ENCODE measurements at places on chromosomes 13 and 19. TPM values are rescaled to one million over a fixed set of nuclear protein-coding genes. Genes with fewer than 3 reads are reported as not detected.
A peak's percentile ranks its signal among the peaks of the same experiment; 100 is the strongest.

The ZNF582 gene
- total RNA-seq, result not detected

The KIR3DL1 gene
- total RNA-seq, result not detected

The HAUS8 gene
- 23.6 TPM for total RNA-seq

The ATP4A gene
- 0.27 TPM for total RNA-seq

The PRSS57 gene
- total RNA-seq, result not detected

GRCh38 chr19:48170817-48171347, 402 bp downstream of the ZSWIM9 start:
- H3K4me1 ChIP-seq, result peaks cover 15% of the 10 kb centered on the region
- DNase-seq, result no peak
- peak overlapping the region; percentile 98 for H3K27ac ChIP-seq
- H3K27me3 ChIP-seq, result no peaks in the 10 kb centered on the region
- H3K4me3 ChIP-seq, result peak overlapping the region; percentile 95

- H3K4me1 ChIP-seq, result peaks cover 6% of the 10 kb centered on the region
- no peaks in the 10 kb centered on the region for H3K36me3 ChIP-seq
- DNase-seq, result no peak
- no peak overlapping the region for H3K27ac ChIP-seq
- H3K4me3 ChIP-seq, result no peak overlapping the region
Measured at GRCh38 chr13:34360702-34361101, 542.8 kb downstream of the RFC3 start.

GRCh38 chr19:39156326-39157230, 31.0 kb downstream of the PAK4 start:
- H3K27ac ChIP-seq, result peak overlapping the region; percentile 75
- H3K27me3 ChIP-seq, result no peaks in the 10 kb centered on the region
- peaks cover 37% of the 10 kb centered on the region for H3K4me1 ChIP-seq

- DNase-seq, result no peak
- peak overlapping the region; percentile 60 for H3K4me3 ChIP-seq
- H3K27me3 ChIP-seq, result no peaks in the 10 kb centered on the region
- H3K4me1 ChIP-seq, result peaks cover 29% of the 10 kb centered on the region
- H3K36me3 ChIP-seq, result no peaks in the 10 kb centered on the region
- H3K27ac ChIP-seq, result peak overlapping the region; percentile 62
Measured at GRCh38 chr19:50835103-50835784, 1.9 kb upstream of the KLK15 start.

GRCh38 chr13:106490569-106491321, 44.7 kb downstream of the EFNB2 start:
- peaks cover 19% of the 10 kb centered on the region for H3K4me1 ChIP-seq
- no peak overlapping the region for H3K4me3 ChIP-seq
- no peak overlapping the region for H3K27ac ChIP-seq
- H3K27me3 ChIP-seq, result no peaks in the 10 kb centered on the region
- no peak for DNase-seq

DNA sequence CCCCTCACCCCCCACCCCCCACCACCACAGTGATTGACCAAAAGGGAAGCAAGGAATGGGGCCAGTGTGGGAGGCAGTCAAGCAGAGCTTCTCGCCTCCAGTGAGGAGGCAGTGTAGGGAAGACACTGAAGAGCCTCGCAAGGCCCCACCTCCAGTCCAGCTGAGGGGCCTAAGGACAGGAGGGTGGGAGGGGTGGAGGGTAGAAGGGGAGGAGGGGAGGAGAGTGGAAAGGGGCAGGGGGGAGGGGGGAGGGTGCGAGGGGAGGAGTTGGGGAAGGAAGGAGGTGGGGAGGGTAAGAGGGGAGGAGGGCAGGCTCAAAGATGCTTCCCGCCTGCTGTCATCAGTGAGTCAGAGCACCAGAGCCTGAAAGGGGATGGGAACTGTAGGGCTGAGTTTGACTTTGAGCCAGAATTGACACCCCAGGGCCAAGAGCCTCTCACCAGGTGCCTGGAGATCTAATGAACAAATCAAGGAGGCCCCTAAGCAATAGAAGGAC, 786.2 kb downstream of the UQCRFS1 start:
- no peaks in the 10 kb centered on the region for H3K4me1 ChIP-seq
- H3K36me3 ChIP-seq, result no peaks in the 10 kb centered on the region
- H3K27ac ChIP-seq, result no peak overlapping the region
- DNase-seq, result no peak
- H3K27me3 ChIP-seq, result no peaks in the 10 kb centered on the region

- no peaks in the 10 kb centered on the region for H3K4me1 ChIP-seq
- H3K27me3 ChIP-seq, result 0 out of 2 replicates have a peak, but pooled peaks cover 8% of the 10 kb centered on the region
- H3K27ac ChIP-seq, result no peak overlapping the region
Measured at GRCh38 chr13:45861322-45861721, 9.8 kb upstream of the SIAH3 start.

DNA sequence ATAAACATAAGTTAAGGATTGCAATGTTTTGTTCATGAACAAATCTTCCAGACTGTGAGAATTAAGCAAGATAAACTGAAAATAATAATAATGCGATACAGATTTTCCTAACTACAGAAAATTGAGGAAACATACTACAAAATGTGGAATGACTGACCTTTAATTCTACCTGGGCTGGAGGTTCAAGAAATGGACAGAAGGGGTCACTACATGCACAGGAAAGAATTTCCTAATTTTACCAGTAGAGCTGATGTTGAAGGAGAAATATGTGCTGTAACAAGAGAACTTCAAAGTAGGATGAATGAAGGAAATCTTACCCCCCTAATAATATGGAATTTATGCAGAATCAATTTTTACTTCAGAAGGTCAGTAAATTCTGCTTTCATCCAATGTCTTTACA, 62.3 kb downstream of the ZNF627 start:
- H3K27ac ChIP-seq, result no peak overlapping the region
- H3K36me3 ChIP-seq, result no peaks in the 10 kb centered on the region
- no peaks in the 10 kb centered on the region for H3K27me3 ChIP-seq
- H3K4me3 ChIP-seq, result no peak overlapping the region
- no peaks in the 10 kb centered on the region for H3K4me1 ChIP-seq

GRCh38 chr13:93635616-93636032, 409.0 kb downstream of the GPC6 start:
- H3K27me3 ChIP-seq, result no peaks in the 10 kb centered on the region
- H3K4me1 ChIP-seq, result no peaks in the 10 kb centered on the region
- no peak overlapping the region for H3K4me3 ChIP-seq
- no peak for DNase-seq
- no peak overlapping the region for H3K27ac ChIP-seq
- no peaks in the 10 kb centered on the region for H3K36me3 ChIP-seq

- no peaks in the 10 kb centered on the region for H3K4me1 ChIP-seq
- no peak overlapping the region for H3K4me3 ChIP-seq
- no peaks in the 10 kb centered on the region for H3K27me3 ChIP-seq
- no peak for DNase-seq
Measured at GRCh38 chr13:73268306-73268705, 209.5 kb downstream of the KLF5 start.

- no peak for DNase-seq
- H3K36me3 ChIP-seq, result no peaks in the 10 kb centered on the region
- H3K4me3 ChIP-seq, result no peak overlapping the region
- no peaks in the 10 kb centered on the region for H3K27me3 ChIP-seq
Measured at GRCh38 chr13:101382701-101383100, 33.6 kb downstream of the NALCN start.

DNA sequence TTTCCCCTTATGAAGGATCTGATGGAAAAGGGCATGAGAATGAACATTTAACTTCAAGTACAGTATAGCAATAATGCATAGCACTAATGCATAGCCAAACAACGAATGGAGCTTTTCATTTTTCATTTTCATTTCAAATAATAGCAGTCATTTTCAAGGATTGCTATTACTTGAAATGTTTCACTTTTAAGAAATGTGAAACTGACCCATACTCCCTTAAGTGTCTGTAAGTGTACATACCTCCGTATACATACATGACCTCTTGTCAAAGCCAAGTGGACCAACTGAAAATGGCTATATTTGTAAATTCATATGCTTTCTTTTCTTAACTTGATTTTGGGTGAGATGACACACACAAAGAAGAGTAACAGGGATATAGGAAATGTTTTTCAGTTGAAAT, 3.8 kb downstream of the RAP2A start:
- DNase-seq, result no peak
- peaks cover 12% of the 10 kb centered on the region for H3K4me1 ChIP-seq
- no peaks in the 10 kb centered on the region for H3K36me3 ChIP-seq
- H3K4me3 ChIP-seq, result no peak overlapping the region
- H3K27ac ChIP-seq, result no peak overlapping the region

- H3K27me3 ChIP-seq, result no peaks in the 10 kb centered on the region
- no peak within 1 kb of the TSS for H3K27ac ChIP-seq
- DNase-seq, result no peak
- H3K36me3 ChIP-seq, result no peaks in the 10 kb centered on the region
Measured at GRCh38 chr19:17847538-17848366, at the start of gene JAK3. Gene JAK3 (minus strand): TSS chr19:17847982. CDS start chr19:17844417, 3,565 bp downstream.

GRCh38 chr19:51565583-51565982, 5.5 kb upstream of the ZNF175 start:
- no peaks in the 10 kb centered on the region for H3K36me3 ChIP-seq
- peaks cover 36% of the 10 kb centered on the region for H3K27me3 ChIP-seq
- H3K4me3 ChIP-seq, result no peak overlapping the region
- DNase-seq, result no peak
- no peaks in the 10 kb centered on the region for H3K4me1 ChIP-seq

DNA sequence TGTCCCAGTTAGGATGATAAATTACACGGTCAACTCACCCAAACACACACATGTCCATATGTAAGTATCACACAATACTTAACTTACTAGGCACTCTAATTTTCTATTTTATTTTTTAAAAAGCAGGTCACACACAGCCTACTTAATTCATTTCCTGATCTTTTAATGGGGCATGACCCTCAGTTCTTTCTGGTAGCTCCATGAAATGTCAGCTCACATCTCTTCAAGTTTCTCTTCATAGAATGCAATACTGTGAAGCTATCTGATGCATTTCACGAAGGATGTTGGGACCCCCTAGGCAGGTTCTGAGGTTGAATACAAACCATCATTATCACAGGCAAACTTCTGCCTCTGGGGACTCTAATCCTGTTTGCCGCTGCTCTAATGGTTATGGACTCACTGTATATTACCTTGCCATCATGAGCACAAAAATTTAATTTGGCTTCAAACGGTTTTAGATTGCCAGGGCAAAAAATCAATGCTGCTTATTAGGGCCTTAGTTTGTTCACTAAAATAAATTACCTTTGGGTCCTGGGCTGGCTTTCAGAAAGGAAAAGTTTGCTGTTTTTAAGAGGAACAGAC, 16.1 kb upstream of the DHRS12 start:
- H3K4me3 ChIP-seq, result no peak overlapping the region
- no peak for DNase-seq
- no peaks in the 10 kb centered on the region for H3K4me1 ChIP-seq
- H3K27me3 ChIP-seq, result peaks cover 6% of the 10 kb centered on the region
- H3K27ac ChIP-seq, result no peak overlapping the region

- no peaks in the 10 kb centered on the region for H3K27me3 ChIP-seq
- no peaks in the 10 kb centered on the region for H3K4me1 ChIP-seq
Measured at GRCh38 chr13:36006347-36006746, 124.8 kb downstream of the DCLK1 start.

DNA sequence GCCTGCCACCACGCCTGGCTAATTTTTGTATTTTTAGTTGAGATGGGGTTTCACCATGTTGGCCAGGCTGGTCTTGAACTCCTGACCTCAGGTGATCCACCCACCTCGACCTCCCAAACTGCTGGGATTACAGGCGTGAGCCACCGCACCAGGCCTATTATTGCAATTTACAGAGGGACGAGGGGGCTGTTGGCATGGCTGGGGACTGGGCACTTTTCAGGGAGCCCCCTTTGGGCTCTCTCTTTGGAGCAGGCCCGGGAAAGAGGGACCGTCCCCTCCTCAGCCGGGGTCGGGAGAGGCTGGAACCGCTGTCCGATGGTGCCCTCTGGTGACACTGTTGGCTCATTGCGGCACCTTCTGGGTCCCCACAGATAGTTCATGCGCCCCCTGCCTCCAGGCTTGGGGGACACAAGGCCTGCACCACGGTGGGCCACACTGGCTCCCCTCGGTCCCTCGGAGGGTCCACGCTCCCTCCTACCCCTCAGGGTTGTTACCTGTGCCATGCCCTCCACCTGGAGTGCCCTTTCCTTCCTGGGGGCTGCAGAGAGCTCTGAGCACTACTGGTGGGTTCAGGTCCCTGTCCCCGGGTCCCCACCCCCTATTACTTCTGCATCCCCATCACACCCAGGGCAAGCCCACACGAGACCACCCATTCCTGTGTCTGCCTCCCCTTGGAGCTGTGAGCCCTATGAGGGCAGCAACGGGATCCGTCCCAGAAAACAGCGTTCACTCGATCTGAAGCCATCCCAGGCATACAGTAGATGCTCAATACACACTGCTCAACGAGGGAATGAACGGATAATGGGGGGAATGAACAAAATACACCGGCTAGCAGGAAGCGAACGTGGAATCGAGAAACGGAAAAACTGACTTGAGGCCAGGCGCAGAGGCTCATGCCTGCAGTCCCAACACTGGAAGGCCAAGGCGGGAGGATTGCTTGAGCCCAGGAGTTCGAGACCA, 12.5 kb downstream of the FEM1A start:
- H3K4me3 ChIP-seq, result no peak overlapping the region
- DNase-seq, result peak; percentile 41
- no peaks in the 10 kb centered on the region for H3K27me3 ChIP-seq
- H3K36me3 ChIP-seq, result no peaks in the 10 kb centered on the region
- H3K27ac ChIP-seq, result no peak overlapping the region
- no peaks in the 10 kb centered on the region for H3K4me1 ChIP-seq

- H3K4me1 ChIP-seq, result peaks cover 32% of the 10 kb centered on the region
- peak; percentile 65 for DNase-seq
- 0 out of 2 replicates have a peak overlapping the region, but pooled peaks have one; percentile 4 for H3K27ac ChIP-seq
- H3K36me3 ChIP-seq, result no peaks in the 10 kb centered on the region
Measured at GRCh38 chr13:40777166-40777808, 6.3 kb upstream of the MRPS31 start.

DNA sequence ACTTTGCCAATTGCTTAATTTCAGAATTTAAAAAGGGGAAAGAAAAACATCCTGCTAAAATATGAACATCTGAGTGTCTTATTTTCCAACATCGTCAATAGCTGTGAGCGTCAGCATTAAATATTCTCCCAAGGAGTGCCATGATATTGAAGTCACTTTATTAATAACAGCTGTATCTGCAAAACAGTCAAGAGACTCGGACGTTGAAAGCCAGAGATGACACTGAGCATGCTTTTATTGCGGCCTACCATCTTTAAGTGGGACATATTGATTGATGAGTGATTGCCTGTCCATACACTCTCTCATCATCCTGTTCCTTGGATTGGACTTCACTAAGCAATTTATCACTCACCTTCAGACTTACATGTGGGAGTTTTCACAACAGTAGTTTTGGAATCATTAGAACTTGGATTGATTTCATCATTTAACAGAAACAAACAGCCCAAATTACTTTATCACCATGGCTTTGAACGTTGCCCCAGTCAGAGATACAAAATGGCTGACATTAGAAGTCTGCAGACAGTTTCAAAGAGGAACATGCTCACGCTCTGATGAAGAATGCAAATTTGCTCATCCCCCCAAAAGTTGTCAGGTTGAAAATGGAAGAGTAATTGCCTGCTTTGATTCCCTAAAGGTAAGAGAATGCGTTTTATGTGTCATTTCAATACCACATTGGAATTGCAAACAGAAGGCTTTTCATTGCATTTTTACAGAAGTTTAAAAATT, 53.8 kb downstream of the MBNL2 start:
- peak overlapping the region; percentile 100 for H3K27ac ChIP-seq
- no peaks in the 10 kb centered on the region for H3K27me3 ChIP-seq
- no peaks in the 10 kb centered on the region for H3K36me3 ChIP-seq
- peaks cover 90% of the 10 kb centered on the region for H3K4me1 ChIP-seq

GRCh38 chr19:661427-662196, 1.4 kb downstream of the RNF126 start:
- H3K4me3 ChIP-seq, result peak overlapping the region; percentile 96
- no peaks in the 10 kb centered on the region for H3K27me3 ChIP-seq
- H3K27ac ChIP-seq, result peak overlapping the region; percentile 99
